ENCODE measurements at places on chromosomes 7 and 10.

DNA sequence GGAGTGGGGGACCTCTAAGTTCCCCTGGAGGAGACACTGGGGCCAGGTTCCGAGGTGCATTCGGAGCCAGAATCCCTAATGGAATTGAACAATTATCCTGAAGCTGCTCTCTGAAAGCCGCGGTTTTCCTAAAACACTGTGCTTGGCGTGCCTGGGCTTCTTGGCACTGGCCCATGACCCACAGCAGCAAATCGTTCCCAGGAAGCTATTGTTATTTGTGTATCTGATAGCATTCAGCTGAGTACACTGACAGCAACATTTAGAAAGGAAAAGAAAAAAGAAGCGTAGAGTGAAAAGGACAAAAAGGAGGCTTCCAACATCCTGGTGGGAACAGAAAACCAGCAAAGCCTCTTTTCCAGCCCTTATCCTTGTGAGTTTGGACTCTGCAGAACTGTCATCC, 339.8 kb downstream of the FRMD4A start:
- no peak for DNase-seq

DNA sequence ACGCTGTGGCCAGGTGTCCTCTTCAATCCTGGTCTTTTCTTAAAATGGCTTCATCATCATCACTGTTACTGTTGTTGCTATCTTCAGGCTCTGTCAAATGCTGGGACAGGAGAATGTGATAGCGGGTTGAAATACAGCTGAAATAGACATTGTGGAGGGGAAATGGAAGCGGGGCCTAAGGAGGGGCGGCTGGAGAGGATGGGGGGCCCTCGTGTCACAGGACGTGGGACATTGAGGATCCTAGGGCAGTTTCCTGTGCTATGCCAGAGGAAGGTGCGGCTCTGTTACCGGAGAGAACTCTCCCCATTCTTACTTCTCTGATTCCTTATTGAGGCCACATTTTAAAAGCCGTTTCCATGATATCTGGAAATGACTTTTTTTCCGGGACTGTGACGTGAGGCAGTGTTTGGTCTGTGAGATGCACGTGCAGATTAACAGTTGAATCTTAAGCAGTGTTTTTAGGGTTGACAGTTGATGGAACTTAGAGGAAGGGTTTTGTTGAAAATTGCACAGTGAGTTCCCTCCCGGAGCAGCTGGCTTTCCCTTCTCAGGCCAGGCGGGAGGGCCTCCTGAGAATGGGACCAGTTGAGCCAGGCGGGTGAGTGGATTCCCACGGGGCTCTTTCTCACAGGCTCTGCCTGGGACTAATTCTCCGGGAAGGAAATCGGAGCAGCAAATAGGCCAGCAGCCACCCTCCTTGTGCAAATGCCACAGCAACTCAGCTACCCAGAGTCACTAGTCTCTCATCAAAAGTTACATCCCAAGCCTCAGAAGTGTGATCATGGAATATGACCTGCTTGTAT, 125.2 kb downstream of the TACC2 start:
- no peak for DNase-seq

DNA sequence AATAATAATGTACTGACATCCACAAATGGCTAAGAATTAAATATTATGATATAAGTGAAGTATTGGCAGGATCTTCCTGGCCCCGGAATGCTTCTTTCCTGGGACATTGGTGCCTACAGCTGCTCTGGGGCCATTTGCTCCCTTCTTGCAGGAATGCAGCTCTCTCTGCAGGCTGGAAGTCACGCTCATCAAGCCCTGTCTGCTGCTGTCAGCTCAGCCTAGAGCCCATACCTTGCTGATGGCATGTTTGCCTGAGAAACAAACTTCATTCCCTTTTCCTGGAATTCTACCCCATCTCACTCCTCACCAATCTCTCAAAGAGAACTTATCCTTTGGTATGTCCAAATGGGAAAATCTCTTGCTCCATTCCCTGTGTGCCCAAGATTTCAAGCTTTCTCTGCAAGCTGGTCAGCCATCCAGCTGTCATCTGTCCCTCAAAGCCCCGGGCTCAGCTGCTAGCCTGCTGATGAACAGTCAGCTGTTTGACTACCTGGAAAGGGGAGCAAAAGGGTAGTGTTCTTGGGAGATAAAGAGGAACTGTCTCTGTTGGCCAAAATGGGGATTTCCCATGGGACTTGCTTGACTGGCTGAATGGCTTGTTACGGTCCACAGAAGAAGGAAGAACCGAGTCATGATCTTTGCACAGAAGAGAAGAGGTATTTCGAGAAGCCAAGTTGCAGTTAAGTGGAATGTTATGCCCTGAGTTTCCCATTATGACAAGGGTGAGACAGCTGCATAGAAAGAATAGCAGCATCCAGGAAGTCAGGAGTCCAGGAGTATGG, 12.0 kb upstream of the RASSF4 start:
- DNase-seq: no peak

DNA sequence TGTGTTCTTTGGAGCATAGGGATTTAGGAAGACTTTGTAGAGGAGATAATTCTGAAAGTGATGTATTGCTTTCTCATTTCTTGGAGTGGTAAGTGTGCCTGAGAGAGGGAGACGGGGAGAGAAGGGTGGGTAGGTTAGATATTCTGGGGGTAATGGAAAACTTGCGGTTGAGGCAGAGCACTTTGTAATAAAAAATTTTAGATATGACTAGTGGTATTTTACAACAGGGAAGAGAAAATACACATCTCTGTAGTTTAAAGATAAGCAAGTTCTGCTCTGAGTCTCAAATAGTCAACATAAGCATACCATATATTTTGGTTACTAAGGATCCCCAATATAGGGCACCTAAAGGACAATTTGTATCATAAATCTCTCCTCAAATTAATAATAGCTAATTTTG, 6.6 kb downstream of the VPS50 start:
- DNase-seq: no peak

- no peak for DNase-seq
Measured at GRCh38 chr10:6621536-6621935, 41.5 kb upstream of the PRKCQ start.

GRCh38 chr7:73353243-73353642, 25.3 kb downstream of the FKBP6 start:
- DNase-seq: no peak

GRCh38 chr7:69847921-69848612, 249.8 kb downstream of the AUTS2 start:
- DNase-seq: no peak
